ENCODE measurements at places on chromosomes 5 and 9.

- DNase-seq = no peak
These were observed 14.1 kb downstream of the TRIM32 start for GRCh38 chr9:116700882-116701865.

DNA sequence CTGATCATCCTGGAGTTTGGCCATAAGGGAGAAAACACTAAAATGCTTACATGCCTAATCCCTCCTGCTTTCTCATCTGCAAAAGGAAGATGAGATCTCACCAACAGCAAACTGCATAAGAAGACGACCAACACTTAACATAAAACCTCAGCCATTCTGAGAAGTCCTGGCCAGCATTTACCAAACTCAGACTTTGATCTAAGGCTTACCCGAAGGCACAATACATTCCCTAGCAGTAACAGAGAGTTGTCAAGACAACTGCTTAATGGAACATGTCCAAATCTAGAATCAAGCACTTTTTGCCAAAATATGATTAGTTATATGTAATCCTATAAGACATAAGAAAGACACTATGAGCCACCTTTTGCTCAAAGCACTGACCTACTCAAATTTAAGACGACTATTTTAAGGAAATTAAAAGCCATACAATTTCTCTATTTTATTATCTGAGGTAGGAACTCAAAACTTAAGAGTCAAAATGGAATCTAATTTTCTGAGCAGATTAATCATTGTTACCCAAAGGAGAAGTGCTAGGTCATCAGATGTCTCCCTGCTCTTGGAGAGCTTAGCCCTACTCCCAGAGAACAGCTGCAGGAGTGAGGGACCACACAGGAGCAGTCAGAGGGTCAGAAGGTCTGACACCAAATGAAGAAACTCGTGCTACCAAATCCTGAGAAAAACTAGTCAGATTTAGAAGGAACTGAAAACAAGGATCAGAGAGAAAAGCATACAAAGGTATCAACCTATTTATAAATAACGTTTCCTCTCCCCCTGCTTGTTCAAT lies 39.3 kb downstream of the EPB41L4A start:
- DNase-seq = no peak

DNA sequence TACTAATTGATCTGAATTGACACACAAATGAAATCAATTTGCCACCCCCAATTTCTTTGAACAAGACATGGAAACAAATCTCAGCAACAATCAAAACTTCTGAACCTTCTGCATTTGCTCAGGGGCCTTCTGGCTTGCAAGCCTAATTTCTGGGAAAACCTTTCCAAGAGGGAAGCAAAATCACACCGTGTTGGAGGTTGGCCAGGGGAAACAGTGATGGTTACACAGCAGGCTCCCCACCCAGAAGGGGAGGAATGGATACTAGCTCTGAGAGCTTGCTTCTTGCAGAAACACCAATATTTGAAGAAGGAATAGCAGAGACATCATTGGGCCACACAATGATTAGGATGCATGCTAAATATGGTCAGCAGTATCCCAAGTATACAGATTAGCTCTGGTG lies 488.6 kb upstream of the TRPC7 start:
- no peak for DNase-seq

DNA sequence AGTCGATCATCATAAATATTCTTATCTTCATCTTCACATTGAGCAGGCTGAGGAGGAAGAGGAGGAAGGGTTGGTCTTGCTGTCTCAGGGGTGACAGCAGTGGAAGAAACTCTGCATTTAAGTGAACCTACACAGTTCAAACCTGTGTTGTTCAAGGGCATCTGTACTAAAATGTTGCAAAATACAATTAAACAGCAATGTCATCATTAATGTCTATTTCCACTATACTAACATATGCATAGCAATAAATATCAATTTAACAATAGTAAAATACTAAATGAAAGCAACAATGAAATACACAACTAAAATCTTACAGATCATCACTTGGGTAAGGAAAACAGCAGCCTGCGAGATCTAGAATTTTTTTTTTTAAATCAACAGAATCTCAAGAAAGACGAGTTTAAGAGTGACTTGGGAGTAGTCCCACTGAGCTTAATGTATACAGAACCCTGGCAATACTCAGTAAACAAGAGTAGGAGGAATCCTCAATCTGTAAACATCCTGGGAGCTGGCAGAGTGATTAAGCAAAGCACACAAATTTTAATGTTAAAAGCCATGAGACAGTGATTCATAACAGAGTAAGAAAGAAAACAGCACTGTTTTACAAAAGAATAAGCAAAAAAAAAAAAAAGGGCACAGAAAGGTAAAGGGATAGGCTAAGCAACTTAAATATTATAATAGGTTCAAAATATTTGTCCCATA lies 10.0 kb downstream of the HOMER1 start:
- DNase-seq = no peak

DNA sequence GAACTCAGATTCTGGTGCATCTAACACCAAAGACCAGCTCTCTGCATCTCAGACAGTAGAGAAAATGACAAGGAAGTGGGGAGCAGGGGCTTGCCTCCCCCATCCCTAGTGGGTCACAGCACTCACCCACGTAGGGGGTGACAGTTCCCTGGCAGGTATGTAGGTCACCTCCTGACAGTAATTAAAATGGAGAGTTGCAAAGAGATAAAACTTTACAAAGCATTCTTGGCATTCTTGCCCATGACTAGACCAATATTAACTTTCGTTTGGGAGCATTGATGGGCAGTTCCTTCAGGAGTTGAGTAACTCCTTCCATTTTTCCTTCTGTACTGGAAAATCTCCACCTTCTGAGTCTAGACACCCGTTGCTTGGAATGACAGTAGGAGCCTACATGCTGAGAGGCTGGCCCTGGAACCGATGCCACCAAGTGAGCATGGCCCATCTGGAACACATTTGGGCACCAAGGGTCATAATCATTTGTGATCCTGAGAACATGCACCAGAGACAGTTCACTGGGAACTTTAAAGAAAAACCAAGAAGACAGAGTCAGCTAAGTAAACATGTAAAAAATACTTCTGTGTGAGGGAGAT lies 81.5 kb upstream of the MSX2 start:
- DNase-seq = no peak

GRCh38 chr9:103798620-103799019 lies 295.5 kb upstream of the SMC2 start:
- DNase-seq = no peak

DNA sequence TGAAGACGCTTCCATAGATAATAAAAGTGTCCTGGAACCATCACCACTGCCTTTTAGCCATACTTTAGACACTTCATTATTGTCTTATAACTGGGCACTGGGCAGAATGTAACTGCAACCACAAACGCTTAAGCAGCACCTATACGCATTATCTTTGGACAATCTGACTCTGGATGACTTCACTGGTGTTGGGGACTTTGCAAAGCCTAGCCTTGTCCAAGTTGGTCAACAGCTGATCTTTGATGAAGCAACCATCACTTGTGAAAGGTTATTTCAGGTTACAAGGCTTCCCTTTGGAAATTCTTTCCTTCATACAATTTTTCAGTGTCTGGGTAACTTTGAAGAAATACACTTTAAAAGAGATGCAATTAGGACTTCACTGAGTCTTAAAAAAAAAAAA lies 77.8 kb upstream of the ZNF462 start:
- no peak for DNase-seq

DNA sequence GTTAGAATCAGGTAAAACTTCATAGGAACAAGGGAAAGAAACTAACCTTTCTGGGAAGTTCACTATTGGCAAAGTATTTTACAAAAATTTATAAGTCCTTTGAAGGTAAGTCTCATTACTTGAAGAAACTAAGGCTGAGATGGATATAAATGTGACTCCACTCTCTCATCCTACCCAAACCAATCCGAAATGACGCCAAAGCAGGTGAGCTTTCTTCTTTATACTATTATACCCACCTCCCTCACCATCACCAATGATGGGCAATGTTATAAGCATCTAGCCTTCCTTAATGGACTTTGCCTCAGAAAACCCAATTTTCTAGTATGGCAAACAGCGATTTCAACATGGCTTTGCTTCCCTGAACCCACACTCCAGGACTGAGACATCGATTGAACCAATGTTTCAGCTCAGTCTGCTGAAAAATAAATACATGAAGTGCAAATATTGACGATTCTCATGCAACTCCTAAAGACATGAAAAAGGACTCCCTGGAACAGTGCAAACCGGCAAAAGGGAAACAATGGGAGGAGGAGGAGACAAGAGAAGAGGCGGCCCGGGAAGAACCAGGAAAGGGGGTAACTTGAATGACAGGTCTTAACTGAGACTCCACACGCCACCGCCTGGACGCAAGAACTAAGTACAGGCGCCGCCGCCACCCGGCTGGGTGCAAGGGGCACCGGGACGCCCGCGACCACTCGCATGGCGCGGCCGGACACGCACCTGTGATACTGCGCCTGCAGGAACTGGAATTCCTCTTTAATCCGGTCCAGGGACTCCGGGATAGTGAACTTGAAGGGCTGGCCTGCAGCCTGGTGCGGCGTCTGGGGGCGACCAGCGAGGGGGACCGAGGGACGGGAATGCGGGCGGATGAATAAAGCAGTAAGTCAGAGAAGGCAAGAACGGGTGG lies 2.5 kb downstream of the TLE1 start:
- peak; percentile 13 for DNase-seq

GRCh38 chr9:96317335-96317980 lies 15.5 kb upstream of the HSD17B3 start:
- no peak for DNase-seq

DNA sequence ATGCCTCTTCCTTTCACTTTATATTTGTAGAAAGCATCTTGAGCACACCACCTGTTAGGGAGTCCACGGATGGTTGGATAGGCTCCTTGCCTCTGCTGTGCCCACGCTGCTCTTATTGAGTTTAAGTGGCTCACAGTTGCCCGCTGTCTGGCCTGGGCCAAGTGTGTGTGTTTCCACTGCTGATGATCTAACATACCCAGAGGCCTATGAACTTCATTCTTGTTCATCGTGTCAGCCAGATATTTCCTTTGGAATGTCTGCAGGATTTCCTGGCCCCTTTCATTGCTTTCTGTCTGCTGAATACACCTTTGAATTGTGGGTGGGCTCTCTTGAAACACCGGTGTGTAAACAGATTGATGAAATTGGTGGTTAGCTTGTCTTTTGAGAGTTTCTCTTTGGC lies 46.6 kb downstream of the MVB12B start:
- no peak for DNase-seq

DNA sequence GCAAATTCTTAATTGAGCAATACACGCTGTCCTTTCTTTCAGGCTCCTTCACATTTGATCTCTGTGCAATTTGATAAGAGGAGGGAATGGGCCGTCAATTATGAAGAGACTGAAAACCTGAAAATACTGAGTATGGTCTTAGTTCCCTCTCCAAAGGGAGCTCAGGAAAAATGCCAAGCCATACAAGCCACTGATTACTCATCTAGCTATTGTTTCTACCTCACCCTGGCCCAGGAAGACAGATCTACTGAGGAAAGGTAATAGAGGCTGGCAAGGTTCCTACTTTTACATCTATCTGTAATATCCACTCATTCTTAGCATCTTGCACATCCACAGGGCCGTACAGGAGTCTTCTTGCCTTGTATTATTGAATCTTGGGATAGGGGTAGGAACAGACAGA lies 23.7 kb upstream of the TNC start:
- DNase-seq = no peak

DNA sequence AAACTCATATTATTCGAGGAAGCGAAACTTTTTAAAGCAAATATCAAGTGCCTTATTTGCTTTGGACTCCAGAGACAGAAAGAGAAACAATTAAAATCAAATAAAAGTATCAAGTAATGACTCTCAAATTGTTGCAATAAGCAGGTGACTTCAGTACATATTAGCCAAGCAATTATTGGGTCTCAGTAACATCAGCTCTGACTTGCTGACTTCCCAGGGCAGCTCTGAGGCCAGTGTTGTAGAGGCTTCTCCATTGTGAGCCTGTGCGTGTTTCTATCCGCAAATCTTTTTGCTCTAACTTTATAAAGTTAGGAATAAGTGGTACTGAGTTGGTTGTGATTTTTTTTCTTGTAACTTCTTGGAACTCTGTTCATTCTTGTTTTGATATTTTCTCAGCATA lies 186.8 kb upstream of the PRLR start:
- DNase-seq = no peak

DNA sequence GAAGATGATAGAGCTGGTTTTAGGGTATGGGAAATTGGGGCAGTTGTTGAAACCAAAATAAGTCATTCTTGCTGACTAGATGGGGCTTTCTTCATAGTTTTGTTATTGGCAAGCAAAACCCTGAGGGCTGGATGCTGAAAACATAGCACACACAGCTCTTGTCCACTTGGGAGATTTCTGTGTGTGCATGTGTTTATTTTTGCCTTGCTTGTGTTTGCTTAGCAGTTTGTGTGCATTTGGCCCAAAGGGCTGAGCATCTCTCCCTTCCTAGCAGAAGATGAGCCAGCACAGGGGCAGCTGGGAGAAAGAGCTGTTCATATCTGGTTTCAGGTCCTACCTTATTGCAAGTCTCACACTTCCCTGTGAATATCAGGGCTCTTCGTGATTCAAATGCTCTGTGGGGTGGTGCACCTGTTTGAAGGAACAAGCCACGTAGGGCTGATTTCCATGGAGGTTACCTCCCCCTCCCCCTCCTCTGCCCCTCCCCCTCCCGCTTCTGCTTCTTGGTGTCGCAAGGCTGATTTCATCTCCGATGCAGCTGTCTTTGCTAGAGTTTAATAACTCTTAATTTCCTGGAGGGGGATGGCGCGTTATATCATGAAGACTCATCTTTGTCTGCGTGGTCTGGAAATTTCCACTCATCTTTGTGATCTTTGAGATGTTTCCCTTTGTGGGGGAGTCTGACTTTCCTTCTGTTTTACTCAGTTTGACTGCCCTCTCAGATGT lies 296.5 kb downstream of the ARHGAP26 start:
- no peak for DNase-seq

DNA sequence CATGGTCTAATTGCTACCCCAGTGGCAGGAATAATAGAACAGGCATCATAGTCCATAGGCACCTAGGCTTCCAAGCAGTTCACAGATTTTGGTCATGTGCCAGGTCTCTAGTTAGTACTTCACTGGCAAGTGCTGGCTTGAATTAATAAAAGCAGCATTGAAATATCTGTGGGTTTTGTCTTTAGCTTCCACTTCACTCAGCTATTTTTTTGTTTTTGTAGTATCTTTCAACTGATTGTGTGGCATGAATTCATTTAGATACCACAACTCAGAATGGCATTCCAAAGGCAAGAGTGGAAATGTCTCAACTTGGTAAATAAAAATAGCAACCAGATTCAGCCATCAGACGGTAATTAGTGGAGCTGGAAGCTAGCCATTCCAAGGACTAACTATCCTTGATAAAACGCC lies 27.9 kb upstream of the ITGA2 start:
- no peak for DNase-seq

DNA sequence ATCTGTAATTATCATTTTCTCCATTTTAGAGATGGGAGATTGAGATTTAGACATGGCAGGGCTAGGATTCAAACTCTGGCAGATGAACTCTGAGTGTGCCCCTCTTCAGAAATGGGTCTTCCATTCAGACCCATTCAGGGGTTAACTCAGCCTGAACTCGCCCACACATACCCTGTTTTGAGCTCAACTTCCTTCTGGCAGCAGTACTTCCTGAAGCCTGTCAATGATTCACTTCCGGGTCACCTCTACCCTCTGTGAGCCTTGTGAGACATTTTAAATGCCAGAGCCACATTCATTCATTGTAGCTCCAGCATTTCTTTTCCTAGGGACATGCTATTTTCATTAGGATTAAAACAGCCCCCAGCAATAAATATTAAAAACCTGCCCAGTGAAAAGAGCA lies 209.3 kb upstream of the SLC24A2 start:
- no peak for DNase-seq

All from cerebellar nuclear complex (tissue), 1 donor.